ENCODE measurements at places on chromosomes 3 and 15.
A peak's percentile ranks its signal among the peaks of the same experiment; 100 is the strongest.

DNA sequence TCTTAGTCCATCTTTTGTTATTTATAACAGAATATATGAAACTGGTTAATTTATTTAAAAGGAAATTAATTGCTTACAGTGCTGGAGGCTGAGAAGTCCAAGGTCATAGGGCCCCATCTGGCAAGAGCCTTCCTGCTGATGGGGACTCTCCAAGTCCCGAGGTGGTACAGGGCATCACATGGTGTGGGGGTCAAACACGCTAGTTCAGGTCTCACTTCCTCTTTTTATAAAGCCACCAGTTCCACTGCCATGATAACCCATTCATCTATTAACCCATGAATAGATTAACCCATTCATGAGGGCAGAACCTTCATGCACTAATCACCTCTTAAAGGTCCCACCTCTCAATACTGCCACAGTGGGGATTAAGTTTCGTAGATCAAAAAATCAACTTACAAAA is 659.3 kb downstream of the NAALADL2 start:
- DNase-seq, result no peak

DNA sequence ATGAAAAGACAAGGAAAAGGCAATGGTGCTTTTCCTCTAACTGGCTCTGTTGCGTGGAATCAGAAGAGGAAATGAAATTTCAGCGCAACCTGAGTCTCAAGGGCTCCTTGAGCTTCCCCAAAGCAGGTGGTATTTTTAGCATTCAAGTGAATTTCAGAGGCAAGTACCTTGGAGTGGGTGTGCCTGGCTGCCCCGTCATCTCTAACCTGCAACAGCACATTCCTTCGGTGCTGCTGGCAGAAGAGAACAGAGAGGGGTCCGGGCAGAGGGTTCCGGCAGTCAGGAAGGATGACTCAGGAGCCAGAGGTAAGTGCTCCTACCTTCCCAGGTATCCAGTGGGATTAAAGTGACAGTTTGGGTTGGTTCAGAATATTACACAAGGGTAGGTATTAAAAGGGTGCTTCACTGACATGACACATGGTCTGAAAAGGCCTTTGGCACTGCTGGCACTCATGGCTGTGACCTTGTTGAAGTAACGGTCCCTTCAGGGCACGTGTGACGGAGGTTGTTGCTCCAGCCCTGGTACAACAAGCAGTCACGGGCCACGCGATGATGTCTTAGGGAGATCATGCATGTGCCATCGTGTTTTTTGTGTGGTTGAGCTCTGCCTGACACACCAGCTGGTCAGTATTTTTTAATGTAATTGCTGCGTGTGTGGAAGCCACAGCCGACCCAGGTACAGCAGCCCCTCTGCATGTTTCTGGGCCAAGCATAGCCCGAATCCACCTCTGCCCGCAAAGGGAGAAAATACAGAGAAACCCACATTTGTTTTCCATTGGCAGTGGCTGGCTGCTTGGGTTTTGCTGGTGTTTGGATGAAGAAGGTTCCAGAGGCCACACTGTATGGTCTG is 75.7 kb downstream of the LRRK1 start:
- no peak for DNase-seq

GRCh38 chr3:161548301-161548700 is 51.7 kb downstream of the OTOL1 start:
- no peak for DNase-seq

DNA sequence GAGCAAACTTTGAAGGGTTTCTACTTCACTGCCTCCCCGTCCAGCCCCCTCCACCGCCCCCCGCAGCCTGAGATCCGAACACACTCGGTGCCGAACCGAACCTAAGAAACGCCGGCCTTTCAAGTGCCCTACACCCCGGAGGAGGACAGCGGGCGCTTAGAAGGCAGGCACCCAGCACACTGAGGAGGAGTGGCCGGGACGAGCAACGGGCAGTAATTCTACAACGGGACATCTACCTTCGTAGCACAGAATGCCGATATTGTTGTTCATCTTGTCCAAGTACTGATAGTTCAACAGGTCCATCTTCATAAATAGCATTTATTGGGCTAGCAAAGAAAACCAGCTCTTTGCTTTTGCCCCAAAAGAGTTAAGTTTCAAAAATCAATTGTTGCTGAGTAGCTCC is 513 bp downstream of the VGLL4 start:
- DNase-seq, result peak; percentile 19

GRCh38 chr15:78444255-78444654 is 6.2 kb downstream of the IREB2 start:
- DNase-seq, result no peak

- peak; percentile 90 for DNase-seq
Observed at GRCh38 chr3:41117398-41117870, 81.9 kb upstream of the CTNNB1 start.

GRCh38 chr3:31038086-31038739 is 143.8 kb upstream of the GADL1 start:
- no peak for DNase-seq

DNA sequence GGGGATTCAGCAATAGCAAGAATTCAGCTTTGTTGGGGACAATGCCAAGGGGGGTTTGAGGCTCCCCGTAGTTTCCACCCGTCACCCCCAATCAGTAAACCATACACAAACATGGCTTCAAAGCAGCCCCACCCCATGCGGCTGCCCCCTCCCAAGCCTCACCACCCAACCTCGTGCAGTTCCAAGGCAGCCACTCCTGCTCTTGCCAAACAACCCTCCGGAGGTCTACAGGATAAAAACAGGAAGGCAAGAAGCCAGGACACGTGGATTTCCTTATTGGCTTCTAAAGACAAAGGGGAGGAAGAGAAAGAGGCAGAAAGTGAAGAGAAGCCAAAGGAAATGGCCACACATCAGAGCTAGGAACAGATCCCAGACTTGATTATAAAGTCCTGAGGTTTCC is 121.1 kb downstream of the SHQ1 start:
- no peak for DNase-seq

GRCh38 chr3:185063431-185063830 is 89.4 kb downstream of the C3orf70 start:
- DNase-seq, result no peak

DNA sequence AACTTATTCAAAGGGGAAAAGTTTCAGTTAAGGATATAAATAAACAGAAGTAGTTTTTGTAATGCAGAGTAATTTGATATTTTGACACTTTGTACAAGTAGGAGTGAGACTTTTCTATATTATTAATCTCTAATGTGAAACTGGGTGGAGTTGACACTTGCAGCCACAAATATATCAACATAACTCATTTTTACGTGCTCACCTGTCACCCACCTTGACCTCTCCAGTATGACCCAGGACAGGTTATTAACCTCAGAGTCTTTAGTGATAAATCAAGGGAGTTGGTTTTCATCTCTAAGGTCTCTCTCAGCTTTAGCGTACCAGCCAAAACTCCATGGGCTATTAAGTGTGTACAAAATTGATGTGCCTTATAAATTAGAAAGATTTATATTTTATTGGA is 7.4 kb downstream of the CRYBG3 start:
- no peak for DNase-seq

DNA sequence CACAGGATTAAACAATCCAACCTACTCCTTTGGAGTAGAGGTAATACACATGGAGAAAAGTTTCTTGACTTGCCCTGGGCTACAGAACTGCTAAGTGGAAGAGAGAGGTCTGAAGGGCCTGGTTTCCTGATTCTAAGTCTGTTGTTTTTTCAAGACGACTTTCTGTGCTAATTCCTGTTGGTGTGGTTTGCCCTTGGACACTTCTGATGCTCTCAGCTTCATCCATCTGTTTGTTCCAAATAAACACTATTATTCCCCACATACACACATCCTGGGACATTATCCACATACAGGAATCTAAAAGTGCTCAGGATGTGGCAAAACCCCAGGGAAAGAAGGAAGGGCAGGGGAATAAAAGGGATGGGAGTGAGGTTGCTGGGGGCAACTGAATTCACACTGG is 393.5 kb upstream of the TBL1XR1 start:
- no peak for DNase-seq

- DNase-seq, result no peak
Observed at GRCh38 chr3:48278884-48279559, 38.1 kb downstream of the ZNF589 start.

- no peak for DNase-seq
Observed at GRCh38 chr3:6251612-6252400, 609.1 kb upstream of the GRM7 start.

GRCh38 chr15:85743392-85744055 is 51.2 kb downstream of the KLHL25 start:
- DNase-seq, result no peak

GRCh38 chr3:191005790-191006189 is 143.3 kb upstream of the GMNC start:
- DNase-seq, result no peak

GRCh38 chr3:155871746-155872158 is 1.3 kb downstream of the GMPS start:
- DNase-seq, result no peak

DNA sequence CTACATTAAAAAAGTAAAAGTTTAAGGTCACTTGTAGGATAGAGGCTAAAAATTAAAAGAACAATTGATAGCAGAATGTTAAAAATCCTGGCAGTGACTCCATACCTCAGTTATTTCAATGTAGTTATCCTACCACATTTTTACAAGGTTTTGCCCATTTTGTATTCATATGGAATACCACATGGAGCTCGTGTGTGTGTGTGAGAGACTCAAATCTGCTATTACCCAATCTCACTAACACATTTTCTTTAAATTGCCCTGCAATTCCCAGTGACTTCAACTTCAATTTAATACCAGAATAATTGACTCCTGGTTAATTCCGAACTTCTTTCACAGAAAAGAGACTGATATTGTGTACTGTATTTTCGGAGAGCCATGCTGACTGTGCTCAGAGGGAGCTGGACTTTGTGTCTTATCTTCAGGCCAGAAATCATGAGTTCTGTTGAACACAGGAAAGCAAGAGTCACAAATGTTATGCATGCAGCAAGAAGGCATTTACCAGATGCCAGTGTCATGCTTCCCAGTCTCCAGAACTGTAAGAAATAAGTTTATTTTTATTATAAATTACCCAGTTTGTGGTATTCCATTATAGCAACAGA is 529.0 kb upstream of the NECTIN3 start:
- DNase-seq, result no peak

GRCh38 chr3:56838448-56838847 is 36.7 kb upstream of the ARHGEF3 start:
- DNase-seq, result no peak

DNA sequence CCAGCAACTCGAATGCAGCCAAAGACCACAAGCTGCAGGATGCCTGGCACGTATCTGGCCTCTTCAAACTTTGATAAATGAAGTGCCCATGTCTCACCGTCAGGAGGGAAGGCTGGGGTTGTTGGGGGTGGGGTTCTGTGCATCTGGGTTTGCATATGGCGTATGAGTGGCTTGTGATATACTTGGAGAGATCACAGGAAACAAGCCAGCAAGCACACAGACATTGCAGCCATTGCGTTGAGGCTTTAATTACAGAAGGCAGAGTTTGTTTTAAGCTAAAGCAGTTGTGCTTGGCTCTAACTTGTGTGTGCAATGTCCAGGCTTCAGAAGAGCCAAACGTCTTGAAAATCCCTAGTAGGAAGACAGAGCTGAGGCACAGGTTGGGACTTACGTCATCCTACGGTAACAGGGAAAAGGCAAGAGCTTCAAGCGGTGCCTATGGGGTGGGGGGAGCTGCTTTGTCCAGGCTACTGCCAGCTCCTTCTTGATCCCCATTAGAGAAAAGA is 109.2 kb downstream of the ASB7 start:
- no peak for DNase-seq

DNA sequence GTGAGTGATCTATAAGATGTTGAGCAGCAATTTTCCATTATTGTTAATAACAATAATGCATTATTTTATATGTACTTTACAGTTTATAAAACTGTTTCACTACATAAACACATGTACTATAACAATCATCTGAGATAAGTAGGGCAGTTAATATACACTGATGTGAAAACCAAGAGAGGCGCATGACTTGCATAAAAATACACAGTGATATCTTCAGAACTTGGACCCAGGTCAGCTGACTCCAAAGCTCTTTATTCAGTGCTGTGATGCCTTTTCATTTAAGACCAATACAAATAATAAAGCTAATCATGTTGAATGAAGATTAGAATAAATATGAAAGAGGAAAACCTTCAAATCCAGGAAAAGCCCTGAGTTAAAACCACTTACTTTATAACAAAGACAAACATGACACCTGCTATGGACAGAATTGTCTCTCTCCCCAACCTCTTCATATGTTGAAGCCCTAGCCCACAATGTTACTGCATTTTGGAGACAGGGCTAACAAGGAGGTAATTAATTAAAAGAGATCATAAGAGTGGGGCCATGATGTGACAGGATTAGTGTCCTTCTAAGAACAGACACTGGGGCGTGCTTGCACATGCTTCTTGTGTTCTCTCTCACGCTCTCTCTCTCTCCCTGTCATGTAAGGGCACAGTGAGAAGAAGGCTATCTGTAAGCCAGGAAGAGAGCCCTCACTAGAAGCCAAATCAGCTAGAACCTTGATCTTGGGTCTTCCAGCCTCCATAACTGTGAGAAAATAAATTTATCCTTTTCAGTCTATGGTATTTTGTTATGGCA is 55.8 kb upstream of the TSPAN3 start:
- no peak for DNase-seq

DNA sequence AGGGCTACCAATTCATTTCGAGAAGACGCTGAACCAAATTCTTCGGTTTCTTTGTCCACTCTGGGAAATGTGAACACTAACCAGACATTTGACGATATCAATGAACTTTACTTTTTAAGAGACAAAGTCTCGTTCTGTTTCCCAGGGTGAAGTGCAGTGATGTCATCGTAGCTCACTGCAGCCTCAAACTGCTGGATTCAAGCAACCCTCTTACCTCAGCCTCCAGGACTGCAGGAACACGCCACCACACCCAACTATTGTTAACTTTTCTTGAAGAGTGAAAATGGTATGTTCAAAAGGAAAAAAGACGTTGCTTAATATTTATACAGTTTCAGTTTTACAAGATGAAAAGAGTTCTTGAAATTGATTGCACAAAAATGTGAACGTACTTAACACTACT is 30.6 kb downstream of the MB21D2 start:
- no peak for DNase-seq

- DNase-seq, result no peak
Observed at GRCh38 chr3:12472796-12473195, 11.5 kb upstream of the TSEN2 start.

- no peak for DNase-seq
Observed at GRCh38 chr3:56321892-56322291, 146.4 kb downstream of the ERC2 start.

DNA sequence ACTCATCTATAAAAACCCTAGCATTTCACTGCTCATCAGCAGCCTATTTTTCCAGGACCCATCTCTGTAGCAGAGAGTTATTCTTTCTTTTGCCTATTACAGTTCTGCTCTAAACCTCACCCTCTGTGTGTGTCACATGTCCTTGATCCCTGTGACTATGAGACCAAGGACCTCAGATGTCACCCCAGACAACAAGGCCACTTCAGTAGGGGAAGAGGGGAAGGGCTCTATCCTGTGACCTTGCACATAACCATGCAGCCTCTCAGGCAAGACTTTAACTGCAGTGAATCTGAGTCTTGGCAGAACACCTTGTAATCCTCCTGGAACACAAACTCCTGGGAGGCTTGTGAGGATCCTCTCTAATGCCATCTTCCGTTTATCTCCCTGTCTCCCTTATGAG is 4.4 kb upstream of the ZNF589 start:
- no peak for DNase-seq

GRCh38 chr3:196496183-196496582 is 7.4 kb downstream of the RNF168 start:
- no peak for DNase-seq

GRCh38 chr15:67240235-67241131 is 14.0 kb downstream of the AAGAB start:
- peak; percentile 27 for DNase-seq

- no peak for DNase-seq
Observed at GRCh38 chr15:29312387-29312786, 42.8 kb upstream of the NSMCE3 start.

GRCh38 chr15:61133361-61133760 is 95.7 kb downstream of the RORA start:
- DNase-seq, result no peak

- no peak for DNase-seq
Observed at GRCh38 chr15:38088971-38089370, 154.5 kb downstream of the TMCO5A start.
